ENCODE measurements at places on chromosomes 7 and 10. TPM values are rescaled to one million over a fixed set of nuclear protein-coding genes. Genes with fewer than 3 reads are reported as not detected.

IRF5 gene
- total RNA-seq: under 0.01 TPM

UMAD1 gene
- total RNA-seq: 8.4 TPM

DNA sequence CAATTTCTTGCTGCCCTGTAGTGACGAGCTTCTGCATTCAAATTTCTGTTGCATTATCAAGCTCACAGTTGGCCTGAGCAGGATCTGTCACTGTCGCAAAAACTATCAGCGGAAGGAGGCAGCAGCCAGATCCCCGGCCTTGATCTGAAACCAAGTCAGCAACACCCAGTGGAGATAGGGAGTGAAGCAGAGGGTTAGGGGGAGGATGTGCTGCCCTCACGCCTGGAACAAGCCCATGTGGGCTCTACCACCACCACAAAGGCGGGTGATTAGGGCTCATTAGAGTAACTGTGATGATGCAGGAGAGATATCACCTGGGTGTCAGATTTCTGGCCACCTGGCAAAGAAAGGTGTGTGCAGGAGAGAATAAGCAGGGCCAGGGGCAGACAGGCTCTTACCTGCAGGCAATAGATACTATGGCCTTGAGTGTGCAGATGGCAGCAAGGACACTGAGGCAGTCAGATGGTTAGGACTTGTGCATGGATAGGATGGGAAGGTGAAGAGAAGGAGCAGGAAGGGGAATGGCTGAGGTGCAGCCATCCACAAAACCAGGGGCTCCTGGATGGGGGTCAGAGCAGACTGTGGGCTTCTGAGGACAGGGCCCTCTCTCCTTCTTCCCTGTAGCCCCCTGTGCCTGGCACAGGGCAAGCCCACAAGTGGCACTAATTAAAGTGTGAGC, 417.3 kb downstream of the RPS24 start:
- DNase-seq: no peak

GRM8 gene
- total RNA-seq: not detected

GRCh38 chr7:83161186-83161585, 1.5 kb downstream of the PCLO start:
- no peak for DNase-seq

DNA sequence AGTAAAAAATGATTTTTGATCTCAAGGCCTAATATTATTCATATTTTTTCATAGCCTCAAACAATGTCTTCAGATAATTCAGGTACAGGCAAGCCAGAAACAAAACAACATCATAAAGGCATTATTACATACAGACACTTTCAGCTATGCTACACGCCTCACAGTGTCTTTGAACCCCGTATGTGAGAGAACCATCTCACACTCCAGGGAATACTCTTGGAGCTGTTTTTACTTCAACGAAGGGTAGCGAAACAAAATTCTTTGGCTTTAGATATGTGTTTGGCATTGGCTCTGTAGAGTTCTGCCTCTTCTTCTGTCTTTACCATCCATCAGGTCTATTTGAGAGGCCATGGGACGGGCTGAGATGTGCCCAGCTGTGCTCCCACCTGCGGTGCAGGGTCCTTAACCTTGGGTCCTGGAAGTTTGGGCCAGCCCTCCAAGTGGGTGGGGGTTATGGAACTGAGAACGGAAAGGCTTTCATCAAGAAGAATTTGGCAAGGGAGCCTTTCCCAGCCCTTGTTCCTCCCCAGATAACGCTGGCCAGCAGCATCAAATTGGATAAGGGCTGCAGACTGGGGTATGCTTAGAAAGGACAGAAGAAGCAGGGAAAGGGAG, 276.9 kb downstream of the TCF7L2 start:
- no peak for DNase-seq

DNA sequence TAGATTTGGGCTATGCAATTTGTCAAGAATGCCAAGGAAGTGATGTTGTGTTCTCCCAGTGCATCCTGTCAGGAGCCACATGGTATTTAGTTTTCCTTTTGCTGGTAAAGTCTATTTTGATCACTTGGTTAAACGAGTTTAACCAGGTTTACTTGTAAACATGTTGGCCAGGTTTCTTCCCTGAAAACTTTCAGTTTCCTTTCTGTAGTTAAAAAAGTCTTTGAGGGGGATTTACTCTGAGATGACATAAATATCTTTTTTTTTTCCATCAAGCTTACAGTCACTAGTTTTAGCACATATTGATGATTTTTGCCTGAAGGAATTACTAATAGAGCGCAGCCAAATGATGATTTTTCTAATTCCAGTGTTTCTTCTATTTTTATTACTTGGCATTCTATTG, 320.5 kb downstream of the PHF14 start:
- DNase-seq: no peak

MUC12 gene
- not detected for total RNA-seq

GRCh38 chr10:98411768-98412167, 3.2 kb downstream of the PYROXD2 start:
- DNase-seq: peak; percentile 67

GRK5 gene
- 16.0 TPM for total RNA-seq

- DNase-seq: no peak
Measured at GRCh38 chr10:52558090-52558489, 214.5 kb downstream of the MBL2 start.

MOGAT3 gene
- total RNA-seq: not detected

DNA sequence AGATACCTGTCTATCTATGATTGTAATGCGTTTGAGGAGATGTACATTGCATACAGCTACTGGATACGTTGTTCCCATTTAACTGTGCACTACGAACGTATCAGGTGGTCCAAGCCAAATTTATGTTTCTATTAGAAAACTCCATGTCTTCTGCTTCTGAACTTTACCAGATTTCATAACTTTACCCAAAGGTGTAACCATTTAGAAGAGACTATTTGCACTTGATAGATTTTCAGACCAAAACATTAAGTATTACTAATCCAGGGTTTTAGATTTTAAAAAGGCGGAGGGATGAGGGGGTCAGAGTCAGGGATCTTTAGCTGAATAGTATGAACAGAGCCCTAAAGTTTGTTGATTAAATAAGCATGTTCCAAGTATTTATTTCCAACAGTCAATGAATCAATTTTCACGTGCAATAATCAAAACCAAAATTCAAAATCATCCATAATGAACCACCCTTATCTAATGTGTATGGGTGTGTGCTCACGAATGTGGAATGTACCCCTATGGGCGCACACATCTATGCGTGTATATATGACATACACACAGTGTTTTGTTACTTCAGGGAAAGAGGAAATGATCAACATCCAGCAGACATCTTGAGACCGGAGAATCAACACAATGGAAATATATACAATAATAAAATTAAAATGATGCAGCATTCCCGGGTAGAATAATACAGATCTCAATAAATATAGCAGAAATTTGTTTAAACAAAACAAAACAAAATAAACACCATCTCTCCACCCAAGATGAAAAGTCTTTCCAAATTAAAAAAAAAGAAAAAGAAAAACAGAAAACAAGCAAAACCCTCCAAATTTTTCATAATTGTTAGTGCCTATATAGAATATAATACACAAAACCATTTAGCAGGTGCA, 3.4 kb downstream of the FEZF1 start:
- DNase-seq: no peak

GRCh38 chr7:102320601-102321350, 34.1 kb downstream of the SH2B2 start:
- DNase-seq: no peak

DNA sequence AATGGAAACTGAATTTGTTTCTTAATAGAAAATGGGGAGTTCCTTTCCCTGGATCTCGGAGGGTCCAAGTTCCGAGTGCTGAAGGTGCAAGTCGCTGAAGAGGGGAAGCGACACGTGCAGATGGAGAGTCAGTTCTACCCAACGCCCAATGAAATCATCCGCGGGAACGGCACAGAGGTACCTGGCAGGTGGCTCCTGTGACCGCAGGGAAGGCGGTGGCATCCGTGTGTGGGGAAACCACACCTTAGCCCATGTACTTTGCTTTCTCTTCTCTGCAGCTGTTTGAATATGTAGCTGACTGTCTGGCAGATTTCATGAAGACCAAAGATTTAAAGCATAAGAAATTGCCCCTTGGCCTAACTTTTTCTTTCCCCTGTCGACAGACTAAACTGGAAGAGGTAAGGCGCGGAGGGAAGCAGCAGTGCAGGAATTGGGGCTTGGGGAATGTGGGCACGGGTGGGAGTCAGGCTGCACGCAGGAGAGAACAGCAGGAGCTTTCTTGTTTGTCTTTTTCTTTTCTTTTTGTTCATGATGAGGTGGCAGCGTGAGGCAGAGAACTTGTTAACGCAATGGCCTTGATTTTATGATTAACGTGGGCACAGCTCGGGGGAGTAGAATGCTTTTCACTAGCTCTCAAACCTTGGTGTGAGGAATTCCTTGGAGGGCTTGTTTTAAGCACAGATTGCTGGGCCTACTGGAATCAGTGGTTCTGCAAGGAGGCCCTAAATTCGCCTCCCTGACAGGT, 12.8 kb downstream of the HKDC1 start:
- no peak for DNase-seq

- no peak for DNase-seq
Measured at GRCh38 chr7:45238806-45239205, 81.2 kb downstream of the RAMP3 start.

DNA sequence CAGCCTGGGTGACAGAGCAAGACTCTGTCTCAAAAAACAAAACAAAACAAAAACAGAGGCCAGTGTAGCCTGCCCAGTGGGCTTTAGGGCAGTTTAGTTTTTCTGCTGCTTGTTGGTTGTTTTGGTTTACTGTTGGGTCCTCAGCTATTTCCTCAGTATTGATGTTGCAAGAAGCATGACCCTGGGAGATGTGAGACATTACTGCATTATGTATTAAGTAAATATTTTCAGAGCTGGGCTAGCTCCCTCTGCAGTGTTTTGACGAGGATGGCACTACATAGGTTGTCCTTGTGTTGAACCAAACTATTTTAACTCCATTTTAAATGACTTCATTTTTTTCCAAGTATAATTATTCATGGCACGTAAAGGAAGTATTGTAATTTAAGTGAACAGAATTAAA, 4.8 kb downstream of the AKAP9 start:
- peak; percentile 91 for DNase-seq

FAM107B gene
- total RNA-seq: 19.0 TPM

MACROH2A2 gene
- total RNA-seq: 3.9 TPM

All from fibroblast of villous mesenchyme (primary cell).